ENCODE measurements at places on chromosomes 6 and 20.

DNA sequence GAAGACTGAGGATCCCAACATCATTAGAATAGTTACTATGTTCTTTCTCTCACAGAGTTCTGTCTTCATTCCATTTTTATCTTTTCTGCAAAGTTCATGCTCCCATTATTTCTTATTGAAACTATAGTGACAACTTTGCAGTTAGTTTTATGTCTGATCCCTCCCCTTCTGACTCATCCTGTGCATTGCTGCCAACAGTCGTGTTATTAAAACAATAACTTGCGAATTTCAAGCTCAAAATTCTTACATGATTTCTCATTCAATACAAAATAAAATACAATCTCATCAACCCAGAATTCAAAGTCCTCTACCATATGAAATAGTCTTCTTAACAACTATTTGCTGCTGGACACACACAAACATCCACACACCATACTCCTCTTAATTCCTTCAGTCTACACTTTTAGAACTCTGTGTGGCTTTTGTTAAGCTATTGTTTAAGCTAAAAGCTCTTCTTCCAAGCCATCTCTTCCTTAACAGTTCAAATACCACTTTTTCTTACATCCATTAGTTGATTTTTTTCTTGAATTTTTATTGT, 261.4 kb upstream of the IRAK1BP1 start:
- no peak for DNase-seq

DNA sequence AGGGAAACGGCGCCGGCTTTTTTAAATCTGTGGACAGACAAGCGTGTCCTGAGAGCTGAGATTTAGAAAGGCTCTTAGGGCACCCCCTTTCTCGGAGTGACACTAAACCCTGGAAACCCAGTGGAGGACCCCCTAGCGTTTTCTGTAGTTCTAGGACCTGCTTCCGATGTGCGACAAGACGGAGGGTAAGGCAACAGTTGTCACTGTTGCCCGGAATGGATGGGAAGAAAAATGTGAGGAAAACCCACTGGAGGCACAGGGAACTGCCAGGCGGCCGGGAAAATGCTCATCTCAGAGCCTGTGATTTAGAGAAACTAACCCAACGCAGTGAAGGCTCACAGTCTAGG, 551 bp upstream of the ATP5F1E start:
- no peak for DNase-seq

DNA sequence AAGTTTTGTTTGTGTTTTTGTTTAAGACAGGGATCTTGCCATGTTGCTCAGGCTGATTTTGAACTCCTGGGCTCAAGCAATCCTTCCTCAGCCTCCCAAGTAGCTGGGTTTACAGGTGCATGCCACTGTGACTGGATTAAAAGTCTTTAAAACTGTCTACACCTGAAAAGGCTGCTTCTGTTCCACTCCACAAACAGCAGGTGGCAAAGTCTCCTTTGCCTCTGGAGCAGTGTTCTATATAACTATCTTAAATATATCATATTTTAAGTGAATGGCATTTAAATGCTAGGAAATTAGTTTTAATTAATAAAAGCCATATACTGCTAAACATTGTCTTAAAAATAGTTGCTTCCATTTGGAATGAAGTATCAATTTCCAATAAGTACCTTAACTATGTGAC, 89.2 kb upstream of the BCLAF1 start:
- DNase-seq, result no peak

- DNase-seq, result no peak
These were observed 46.7 kb upstream of the STK35 start for GRCh38 chr20:2054911-2055310.

DNA sequence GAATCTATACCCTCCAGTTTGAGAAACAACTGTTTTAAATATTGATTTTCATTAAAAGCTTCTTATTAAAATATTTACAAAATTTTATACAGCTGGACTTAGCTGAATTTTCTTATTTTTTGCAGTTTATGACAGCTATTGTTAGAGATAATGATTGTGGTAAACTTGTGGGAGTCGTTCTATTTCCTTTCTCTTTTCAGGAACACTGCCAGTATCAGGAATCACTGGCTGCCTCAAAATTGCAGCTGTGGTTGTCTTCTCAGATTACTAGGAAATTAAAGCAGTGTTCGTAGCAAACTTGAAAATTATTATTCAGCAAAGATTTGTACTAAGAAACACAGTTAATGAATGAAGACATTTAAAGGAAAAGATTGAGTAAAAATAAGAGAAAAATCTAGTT, 311.0 kb downstream of the CENPW start:
- no peak for DNase-seq

- no peak for DNase-seq
These were observed 38.9 kb downstream of the MRAP2 start for GRCh38 chr6:84072442-84072997.

GRCh38 chr6:157037165-157037564, 260.0 kb downstream of the ARID1B start:
- no peak for DNase-seq

DNA sequence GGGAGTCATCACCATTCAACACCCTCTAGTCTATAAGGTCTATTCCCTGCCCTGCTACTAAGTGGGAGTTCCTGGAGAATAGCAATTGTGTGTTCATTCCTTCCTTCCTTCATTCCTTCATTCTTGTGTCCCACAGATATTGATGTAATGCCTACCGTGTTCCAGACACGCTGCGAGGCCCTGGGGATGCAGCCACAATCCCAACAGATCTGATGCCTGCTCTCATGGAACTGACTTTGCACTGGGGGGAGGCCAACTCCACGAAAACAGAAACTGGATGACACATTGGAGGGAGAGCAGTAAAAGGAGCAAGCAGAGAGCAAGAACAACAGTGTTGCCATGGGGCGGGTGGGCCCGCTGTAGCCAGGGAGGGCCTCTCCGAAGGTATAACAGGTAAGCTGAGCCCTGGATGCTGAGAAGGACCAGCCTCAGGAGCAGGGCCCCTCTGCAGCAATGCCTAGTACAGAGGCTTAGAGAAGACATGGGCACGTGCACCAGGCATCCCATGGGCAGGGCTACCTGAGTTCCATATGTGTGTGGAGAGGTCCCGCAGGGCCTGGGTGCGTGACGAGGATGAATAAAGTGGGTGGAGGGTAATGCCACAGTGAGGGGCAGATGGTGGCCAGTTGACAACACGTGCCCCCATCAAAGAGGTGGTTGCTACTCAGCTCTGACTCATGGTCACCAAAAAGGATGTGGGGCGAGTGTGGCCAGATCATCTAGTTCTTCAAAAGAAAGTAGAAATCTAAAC, 173.9 kb downstream of the NFATC2 start:
- no peak for DNase-seq

DNA sequence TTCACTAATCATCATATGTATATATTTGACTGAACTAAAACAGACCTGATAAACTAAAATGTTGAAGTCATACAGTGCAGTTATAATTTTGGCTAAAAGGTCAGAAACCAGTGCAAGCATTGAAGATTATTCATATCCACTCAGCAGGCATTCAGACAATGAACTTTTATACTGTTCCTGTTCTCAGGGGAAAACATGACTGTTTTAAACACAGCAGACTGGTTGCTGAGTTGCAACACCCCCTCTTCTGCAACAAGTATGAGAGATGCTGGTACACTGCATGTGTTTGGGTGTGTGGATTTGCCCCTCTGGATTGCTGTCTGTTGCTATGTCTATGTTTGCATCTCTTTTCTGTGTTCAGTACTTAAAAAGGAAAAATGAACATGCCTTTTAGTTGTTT, 206.8 kb downstream of the EYA4 start:
- no peak for DNase-seq

- no peak for DNase-seq
These were observed 384.1 kb downstream of the LAMA2 start for GRCh38 chr6:129267028-129267427.

DNA sequence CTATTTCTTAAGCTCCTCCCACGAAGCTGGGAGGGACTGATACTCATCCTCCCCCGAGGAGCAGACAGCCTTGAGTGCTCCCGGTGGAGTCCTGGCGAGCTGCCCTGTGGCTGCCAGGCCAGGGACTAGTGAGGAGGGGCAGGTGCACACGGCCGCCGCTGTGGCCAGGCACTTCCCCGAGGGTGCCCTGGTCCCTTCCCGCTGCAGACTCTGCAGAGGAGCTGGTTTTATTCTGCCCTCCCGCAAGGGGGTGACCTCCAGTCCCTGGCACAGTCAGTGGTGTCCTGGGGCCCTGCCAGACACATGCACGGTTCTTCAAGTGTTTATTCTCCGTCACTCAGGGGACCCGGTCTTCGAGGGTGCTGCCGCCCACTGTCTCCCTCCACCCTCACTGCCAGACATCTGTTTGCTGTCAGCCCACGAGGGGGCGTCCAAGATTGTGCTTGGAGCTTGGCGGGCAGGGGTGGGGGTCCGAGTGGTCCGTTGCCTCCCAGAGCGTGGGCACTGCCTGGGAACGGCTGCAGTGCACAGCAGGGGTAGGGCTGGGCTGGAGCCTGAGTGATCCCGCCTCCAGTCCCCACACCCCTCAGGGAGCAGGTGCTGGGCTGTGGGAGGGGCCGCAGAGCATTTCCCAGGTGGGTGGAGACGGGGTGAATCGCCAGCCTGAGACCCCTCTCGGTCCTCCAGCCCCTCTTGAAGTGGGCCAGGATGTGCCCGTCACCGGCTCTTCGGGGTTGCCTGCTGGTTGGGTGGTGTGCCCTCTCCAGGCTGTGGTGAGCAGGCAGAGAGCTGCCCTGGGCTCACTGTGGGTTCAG, 3.1 kb upstream of the CABLES2 start:
- peak; percentile 50 for DNase-seq

Measured in left renal pelvis (tissue), 4 donors.